ENCODE measurements at places on chromosomes 5 and 9.

DNA sequence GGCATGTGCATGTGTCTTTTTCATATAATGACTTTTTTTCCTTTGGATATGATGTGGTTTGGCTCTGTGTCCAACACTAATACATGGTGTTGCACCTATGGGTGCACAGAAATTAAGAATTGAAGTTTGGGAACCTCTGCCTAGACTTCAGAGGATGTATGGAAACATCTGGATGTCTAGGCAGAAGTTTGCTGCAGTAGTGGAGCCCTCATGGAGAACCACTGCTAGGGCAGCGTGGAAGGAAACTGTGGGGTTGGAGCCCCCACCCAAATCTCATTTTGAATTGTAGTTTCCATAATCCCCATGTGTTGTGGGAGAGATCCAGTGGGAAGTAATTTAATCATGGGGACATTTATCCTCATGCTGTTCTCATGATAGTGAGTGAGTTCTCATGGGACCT is 235.0 kb upstream of the TRPC7 start:
- DNase-seq = no peak

GRCh38 chr5:103894882-103895281 is 332.3 kb upstream of the NUDT12 start:
- DNase-seq = no peak

DNA sequence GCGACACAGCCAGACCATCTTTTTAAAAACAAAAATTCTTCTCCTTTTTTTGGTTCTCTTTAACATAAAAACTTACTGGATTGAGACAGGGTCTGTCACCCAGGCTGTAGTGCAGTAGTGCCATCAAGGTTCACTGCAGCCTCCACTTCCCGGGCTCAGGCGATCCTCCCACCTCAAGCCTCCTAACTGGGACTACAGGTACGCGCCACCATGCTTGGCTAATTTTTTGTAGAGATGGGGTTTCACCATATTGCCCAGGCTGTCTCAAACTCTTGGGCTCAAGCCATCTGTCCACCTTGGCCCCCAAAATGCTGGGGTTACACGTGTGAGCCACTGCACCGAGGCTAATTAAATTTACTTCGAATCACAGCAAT is 13.8 kb downstream of the HNRNPK start:
- DNase-seq = no peak

- DNase-seq = no peak
Observed at GRCh38 chr5:53109056-53109442, 508 bp downstream of the MOCS2 start.

DNA sequence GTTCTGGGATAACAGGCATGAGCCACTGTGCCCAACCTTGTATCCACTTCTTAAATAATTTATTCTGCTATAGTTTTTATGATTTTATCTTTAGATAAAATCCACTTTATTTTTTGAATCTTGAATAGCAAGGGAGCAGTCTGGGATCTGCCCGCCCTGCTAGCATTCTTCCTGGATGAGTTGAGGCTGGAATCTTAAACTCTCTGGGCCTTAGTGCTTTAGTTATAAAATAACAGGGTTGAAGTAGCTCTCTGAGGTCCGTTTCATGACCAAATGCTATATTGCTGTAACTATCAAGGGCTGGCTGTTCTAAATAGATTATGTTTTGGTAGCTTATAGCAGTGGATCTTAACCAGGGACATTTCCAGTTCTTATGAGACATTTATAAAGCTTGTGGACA is 20.8 kb downstream of the ACER2 start:
- DNase-seq = no peak

- DNase-seq = no peak
Observed at GRCh38 chr5:111627862-111628261, 115.5 kb upstream of the STARD4 start.

DNA sequence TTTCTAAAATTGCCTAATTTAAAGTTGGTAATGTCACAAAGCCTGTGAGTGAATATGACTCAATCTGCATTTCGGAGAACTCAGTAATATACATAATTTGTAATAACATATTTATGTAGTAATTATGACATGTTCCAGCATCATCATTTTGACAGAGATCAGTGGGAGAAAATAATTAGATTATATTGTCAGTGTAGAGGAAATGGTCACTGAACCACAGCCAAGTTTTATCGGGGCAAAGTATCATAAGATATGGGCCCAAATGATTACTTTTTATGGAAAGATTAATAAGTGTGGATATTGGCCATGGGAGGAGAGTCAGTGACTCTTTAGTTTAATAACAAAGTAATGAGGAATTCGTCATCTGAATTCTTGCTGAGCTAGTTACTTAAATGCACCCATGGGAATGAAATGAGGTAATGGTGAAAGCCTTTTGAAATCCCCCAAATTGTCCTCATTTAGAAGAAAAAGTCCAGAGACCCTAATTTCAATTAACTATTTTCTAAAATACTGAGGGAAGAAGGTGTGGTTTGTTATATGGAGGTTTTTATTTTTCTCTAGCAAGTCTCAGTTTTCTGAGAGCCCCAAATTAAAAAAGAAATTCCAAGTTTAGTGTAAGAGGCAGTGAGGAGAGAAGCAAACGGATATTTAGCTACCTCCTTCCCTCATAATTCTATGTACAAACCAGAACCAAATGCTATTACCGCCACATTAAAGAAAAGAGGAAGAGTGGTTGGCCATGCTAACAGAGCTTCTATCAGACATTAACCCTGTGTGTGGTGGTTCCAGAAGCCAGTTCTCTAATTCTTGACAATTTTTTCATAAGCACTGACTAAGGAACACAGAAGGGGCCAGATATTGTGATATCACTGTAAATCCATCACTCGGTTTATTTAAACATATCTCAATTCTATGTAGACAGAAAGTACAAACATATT is 37.7 kb upstream of the MRPS30 start:
- no peak for DNase-seq

DNA sequence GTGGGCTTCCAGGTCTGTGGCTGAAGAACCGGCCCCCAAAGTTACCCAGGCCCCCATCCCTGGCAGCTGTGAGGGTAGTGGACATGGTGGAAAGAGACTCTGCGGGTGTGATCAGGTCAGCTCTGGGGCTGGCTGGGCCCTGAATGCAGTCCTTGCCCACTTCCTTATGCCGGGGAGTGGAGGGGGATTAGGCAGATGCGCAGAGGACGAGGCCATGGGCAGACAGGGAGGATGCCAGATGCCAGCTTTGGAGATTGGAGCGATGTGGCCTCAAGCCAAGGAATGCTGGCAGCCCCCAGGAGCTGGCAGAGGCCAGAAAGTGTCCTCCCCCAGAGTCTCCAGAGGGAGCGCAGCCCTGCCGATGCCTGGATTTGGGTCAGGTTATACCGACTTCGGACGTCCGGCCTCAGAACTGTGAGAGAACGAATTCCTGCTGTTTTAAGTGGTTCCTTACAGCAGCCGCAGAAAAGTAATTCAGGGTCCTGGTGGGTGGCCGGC is 69.8 kb downstream of the ADAMTS2 start:
- no peak for DNase-seq

GRCh38 chr5:159026781-159027180 is 72.9 kb downstream of the EBF1 start:
- no peak for DNase-seq

- no peak for DNase-seq
Observed at GRCh38 chr9:69535911-69536310, 136.3 kb downstream of the APBA1 start.
